Suppressor macrophage (primary cell): ENCODE measurements at places on chromosomes 1 and 21.

- no peak for DNase-seq
Measured at GRCh38 chr1:16459352-16459925, 18.9 kb downstream of the NECAP2 start.

GRCh38 chr1:186275822-186276221, 99.2 kb downstream of the TPR start:
- DNase-seq: no peak

DNA sequence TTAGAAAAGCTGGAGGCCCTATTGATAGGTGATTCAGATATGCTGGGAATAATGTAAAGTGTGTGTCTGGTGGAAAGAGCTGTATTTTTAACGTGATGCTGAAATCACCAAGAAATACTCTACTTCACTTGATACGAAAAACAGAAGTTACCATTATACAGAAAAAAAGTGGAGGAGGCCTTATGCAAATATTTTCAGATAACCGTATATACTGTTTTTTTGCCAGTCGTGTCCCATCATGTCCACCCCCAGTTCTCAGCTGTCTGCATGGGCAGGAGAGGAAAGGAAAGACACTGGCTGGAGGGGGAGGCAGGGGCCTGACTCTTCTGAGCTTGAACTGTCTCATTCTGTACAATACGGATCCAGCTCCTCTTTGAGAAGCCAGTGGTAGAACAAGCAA, 51.1 kb downstream of the KCNJ6 start:
- DNase-seq: peak; percentile 59

GRCh38 chr1:107529511-107530149, 388.8 kb downstream of the NTNG1 start:
- peak; percentile 44 for DNase-seq

GRCh38 chr21:45074048-45074817, at the start of gene ADARB1:
Gene ADARB1, plus strand, starts transcription at chr21:45074580. Its CDS starts 97,077 bp downstream, at chr21:45171657.
- DNase-seq: peak; percentile 94

GRCh38 chr1:150168960-150169601, 19.4 kb downstream of the PLEKHO1 start:
- peak; percentile 69 for DNase-seq
